ENCODE measurements at places on chromosomes 5 and 9. TPM values are rescaled to one million over a fixed set of nuclear protein-coding genes. Genes with fewer than 3 reads are reported as not detected.

DNA sequence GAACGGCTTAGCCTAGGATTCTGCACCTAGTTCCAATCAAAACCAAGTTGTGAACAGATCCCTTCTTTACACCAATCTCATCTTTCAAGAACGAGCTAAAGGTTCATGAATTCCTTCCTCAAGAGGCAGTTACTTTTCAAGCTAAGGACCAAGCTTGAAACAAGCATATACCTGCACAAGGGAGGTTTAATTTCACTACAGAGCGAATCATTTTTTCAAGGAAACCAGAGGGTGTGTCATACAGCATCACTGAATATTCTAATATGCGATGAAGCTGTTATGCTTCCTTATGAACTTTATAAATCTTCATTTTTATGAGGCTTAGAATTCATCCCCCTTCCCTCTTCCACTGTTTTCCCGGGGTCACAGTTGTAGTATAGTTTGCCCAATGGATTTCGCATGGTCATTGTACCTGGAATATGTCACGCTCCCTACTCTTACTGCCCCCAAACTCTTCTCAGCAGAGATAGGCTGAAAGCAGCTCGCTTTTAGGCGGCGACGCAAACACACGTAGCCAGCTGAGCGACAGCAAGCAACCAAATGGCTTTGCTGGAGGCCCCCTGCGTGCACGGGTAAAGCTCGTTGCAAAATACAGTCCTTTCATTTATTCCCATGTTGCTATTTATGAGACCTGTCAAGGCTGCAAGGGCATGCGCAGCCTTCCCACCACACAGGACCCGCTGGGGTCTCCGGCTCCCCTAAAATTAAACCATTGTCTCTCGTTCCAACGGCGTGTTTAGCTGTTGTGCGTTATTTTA is 832 bp downstream of the LMBRD2 start:
- no peak for DNase-seq

DNA sequence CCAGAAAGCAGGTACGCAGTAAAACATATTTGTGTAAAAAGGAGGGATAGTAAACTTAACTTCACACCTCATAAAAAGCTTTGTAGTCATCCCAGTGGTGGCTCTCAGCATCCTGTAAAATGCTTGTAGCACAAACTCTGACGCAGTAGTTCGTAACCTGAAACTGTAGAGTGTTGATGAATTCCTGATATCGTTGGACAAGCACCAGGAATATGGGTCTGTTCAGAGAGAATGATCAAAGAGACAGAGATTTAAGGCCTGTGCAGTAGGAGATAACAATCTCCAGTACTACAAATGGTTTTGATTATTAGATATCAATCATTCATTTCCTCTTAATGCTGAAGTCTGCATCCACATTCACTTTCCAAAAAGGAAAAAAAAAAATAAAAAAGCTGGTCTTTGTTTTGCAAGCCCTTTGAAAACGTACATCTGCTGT is 148.5 kb downstream of the KIAA0825 start:
- DNase-seq = no peak

GRCh38 chr5:115775999-115776398 is 40.5 kb downstream of the CDO1 start:
- DNase-seq = no peak

DNA sequence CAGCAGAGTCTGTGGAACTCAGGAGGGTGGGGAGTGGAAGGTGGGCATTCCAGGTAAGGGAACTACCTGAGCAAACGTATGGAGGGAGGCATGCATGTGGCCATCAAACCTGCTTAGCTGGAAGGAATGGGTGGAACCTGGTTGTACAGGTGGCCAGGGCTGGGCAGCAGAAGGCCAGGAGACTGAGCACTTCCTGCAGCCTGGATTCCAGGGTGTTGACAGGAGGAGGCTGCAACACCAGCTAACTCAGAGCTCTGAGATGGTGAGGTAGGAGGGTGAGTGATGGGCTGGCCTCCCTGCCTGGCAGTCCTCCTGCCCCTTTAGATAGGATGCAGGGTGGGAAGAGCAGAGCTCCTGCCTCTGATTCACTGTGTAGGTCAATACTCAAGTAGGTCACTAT is 92.5 kb upstream of the CPEB4 start:
- DNase-seq = no peak

Gene C5orf63
- 0.55 TPM for total RNA-seq

GRCh38 chr9:109830545-109830944 is 50.5 kb downstream of the PALM2AKAP2 start:
- no peak for DNase-seq

All from sigmoid colon (tissue), 7 donors.